ENCODE measurements at places on chromosomes 1 and 21. TPM values are rescaled to one million over a fixed set of nuclear protein-coding genes. Genes with fewer than 3 reads are reported as not detected.

LCE1D gene
- not detected for total RNA-seq

OR2G6 gene
- total RNA-seq = not detected

PTPRC gene
- total RNA-seq = 8.4 TPM

DNA sequence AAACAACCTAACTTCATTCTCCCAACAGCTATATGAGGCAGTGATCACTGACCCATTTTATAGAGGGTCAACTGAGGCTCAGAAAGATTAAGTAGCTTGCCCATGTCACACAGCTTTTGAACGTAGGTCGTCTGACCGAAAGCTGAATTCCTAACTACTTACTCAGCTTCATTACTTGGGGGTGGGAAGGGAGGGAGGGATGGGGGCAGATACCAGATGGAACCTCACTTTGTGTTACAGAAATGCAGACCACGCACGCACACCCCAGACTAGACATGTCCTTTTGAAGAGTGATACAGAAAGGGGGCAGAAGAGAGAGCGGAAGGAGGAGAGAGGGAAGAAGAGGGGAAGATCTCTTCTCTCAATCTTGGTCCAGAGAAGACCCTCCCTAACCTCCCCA is 2.3 kb downstream of the ADGRB2 start:
- peaks cover 33% of the 10 kb centered on the region for H3K27me3 ChIP-seq
- no peak for DNase-seq
- no peak overlapping the region for H3K27ac ChIP-seq
- H3K4me3 ChIP-seq = no peak overlapping the region

DNA sequence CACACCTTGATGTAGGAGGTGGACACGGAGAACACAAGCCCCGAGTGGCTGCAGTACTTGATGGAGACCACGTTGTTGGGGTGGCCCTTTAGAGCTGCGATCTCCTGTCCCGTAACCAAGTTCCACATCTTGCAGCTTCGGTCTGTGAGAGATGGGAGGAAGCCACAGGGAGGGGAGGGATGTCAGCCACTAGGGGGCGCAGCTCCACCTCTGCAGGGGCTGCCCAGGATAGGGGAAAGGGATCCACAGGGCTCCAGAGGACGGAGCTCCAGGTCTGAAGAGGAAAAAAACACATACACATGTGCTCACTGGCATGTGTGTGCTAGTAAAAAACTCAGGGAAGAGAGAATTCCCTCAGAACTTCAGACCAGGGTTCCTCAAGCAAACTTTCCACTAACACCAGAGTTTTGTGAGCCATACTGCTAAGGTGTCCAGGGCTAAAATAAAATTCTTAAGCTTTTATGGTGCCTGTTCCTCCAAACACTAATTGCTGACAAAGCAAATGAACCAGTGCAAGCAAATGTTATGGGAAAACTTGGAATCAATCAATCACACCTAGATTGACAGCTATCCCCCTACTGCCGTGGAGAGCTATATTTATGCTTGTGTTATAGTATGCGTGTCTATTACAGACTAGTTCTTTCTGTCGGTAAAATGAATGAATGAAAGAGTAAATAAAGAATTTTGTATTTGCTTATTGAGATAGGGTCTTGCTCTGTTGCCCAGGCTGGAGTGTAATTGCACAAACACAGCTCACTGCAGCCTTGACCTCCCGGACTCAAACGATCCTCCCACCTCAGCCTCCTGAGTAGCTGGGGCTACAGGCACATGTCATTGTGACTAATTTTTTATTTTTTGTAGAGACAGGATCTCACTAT is 43.7 kb downstream of the KIF21B start:
- no peaks in the 10 kb centered on the region for H3K4me1 ChIP-seq
- H3K27ac ChIP-seq = no peak overlapping the region
- H3K4me3 ChIP-seq = no peak overlapping the region
- H3K27me3 ChIP-seq = no peaks in the 10 kb centered on the region
- DNase-seq = no peak

DNA sequence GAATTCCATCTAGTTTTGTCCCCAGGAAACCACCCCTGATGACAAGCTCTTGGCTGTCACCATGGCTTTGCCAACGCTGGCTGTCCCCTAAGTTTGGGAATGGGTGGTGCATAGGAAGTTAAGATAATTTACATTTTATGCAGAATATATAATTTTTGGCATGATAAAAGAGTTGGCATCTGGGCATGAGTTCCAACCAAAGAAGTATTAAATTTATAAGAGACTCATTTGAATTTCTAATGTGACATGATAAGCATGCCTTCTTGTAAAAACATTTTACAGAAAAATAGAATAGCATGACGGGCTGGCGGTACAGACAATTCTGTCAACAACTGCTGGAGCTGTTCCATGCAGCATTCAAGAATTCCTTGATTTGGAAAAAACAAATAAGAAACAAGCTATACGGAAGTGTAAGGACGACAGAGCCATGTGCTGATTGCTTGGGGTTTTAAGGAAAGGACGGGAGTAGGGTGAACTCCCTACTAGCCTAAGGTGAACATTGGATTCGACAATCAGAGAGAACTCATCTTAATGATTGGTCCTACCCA is 106.8 kb upstream of the C1orf21 start:
- no peak overlapping the region for H3K4me3 ChIP-seq
- no peaks in the 10 kb centered on the region for H3K36me3 ChIP-seq
- H3K4me1 ChIP-seq = peaks cover 16% of the 10 kb centered on the region
- no peak for DNase-seq

CCDC181 gene
- 2.3 TPM for total RNA-seq

C1orf94 gene
- not detected for total RNA-seq

DNA sequence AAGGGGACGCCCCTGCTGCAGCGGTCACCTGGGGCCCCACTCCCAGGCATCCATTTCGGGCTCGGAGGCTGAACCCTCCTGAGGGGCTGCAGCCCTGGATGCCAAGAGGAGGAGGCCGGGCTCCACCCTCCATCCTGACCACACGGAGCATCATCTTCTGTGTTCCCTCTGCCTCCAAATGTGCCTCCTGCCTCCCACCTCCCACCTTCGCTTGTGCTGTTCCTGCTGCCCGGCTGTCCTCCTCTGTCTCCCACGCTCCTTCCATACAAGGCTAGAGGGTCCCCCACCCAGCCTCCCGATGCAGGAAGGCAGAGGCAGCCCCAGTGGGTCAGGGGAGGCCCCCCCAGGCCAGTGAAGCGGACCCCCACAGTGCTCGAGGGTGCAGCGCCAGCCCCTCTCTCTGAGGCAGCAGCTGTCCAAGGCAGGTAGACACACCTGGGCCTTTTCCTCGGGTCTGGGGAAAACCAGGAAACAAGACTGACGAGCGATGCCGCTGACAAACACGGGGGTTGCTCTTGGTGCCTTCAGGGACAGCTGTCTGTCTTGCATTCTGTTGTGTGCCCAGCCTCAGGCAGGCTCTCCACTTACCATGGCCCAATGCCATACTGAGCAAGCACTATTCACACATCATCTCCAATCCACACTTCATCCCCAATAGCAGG is 16.8 kb upstream of the PLEKHG5 start:
- no peaks in the 10 kb centered on the region for H3K27me3 ChIP-seq
- no peaks in the 10 kb centered on the region for H3K4me1 ChIP-seq
- H3K4me3 ChIP-seq = no peak overlapping the region
- H3K27ac ChIP-seq = no peak overlapping the region
- H3K36me3 ChIP-seq = no peaks in the 10 kb centered on the region

DNA sequence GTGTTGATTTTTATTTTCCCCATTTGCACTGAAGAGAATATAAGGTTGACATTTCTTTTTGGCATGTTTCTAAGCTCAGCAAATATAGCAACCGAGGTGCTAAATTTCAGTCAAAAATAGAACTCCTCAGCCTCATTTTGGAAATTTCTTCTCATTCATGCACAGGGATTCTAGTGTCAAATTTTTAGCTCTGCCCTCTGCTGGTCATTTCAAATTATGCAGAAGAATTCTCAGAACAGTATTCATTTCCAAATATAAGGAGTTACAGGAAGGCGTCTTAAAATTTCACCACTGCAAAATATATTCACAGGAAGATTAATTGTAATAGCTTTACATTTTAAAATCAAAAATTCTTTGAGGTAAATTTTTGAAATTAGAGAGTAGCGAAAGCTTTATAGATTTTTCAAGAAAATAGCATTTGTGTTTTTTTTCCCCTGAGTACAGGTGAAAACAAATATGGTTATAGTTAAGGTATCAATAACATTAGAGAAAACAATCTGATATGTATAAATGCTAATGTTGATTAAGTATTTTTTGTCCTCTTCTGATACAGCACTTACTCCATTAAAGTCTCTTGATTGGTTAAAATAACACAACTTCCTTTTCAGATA is 57.9 kb downstream of the FMN2 start:
- no peak for DNase-seq
- no peak overlapping the region for H3K4me3 ChIP-seq
- no peaks in the 10 kb centered on the region for H3K4me1 ChIP-seq
- H3K27me3 ChIP-seq = no peaks in the 10 kb centered on the region

GRCh38 chr1:58591806-58592205 is 14.8 kb upstream of the TACSTD2 start:
- no peak for DNase-seq
- peaks cover 20% of the 10 kb centered on the region for H3K4me1 ChIP-seq
- H3K27me3 ChIP-seq = no peaks in the 10 kb centered on the region
- no peaks in the 10 kb centered on the region for H3K36me3 ChIP-seq

CDCA8 gene
- 0.40 TPM for total RNA-seq

- H3K4me3 ChIP-seq = peak overlapping the region; percentile 17
- H3K27ac ChIP-seq = peak overlapping the region; percentile 59
- H3K27me3 ChIP-seq = no peaks in the 10 kb centered on the region
- DNase-seq = no peak
Observed at GRCh38 chr1:220300442-220301121, 28.3 kb upstream of the RAB3GAP2 start.

DNA sequence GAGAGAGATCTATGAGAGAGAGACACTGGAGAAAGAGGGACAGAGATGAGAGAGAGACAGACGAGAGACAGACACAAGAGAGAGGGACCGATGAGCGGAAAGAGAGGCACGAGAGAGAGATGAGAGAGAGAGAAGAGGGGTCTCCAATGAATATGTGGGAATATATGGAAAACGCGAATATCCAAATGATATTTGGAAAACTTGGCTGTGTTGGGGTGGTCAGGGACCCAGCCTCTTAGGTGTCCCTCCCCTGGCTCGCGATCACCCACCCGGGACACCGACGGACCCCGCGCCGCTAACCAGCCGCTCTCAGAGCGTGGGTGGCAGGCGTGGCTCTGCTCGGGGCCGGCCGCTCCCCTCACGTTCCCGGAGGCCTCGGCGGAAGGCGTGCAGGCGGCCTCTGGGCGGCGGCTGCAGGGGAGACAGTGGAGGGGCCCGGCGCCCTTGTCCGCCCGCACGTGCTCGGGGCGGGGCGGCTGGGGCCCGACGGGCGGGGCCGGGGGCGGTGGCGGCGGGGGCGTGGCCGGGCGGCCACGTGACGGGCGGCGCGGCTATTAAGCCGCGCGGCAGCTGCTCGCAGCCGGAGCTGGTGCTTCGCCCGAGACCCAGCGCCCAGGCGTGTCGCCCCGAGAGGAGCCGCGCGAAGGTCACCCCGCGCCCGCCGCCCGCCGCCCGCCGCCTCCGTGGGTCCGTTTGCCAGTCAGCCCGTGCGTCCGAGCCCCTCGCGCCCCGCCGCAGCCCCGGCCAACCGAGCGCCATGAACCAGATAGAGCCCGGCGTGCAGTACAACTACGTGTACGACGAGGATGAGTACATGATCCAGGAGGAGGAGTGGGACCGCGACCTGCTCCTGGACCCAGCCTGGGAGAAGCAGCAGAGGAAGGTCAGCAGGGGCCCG is at the start of gene ACTN2:
ACTN2 (plus strand) TSS at position 583 of the 898 bp plus-strand sequence; CDS start at position 758, 175 bp downstream.
- no peaks in the 10 kb centered on the region for H3K27me3 ChIP-seq
- DNase-seq = peak; percentile 91
- H3K4me1 ChIP-seq = peaks cover 8% of the 10 kb centered on the region

DNA sequence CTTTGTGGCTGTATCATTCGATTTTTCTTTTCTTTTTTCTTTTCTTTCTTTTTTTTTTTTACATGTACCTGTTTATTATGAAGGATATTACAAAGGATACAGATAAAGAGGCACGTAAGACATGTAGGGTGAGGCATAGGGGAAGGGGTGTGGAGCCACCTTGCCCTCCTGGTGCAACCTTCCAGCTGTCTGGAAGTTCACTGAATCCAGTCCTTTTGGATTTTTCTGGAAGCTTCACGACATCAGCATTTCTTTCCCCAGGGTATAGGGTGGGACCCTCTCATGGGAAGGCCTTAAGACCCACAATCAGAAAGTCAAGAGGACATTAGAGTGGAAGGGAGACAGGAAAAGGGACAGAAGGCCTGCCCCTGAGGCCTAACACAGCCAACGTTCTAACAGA is 30.1 kb upstream of the TGFBR3 start:
- no peaks in the 10 kb centered on the region for H3K36me3 ChIP-seq
- peak; percentile 12 for DNase-seq
- H3K4me1 ChIP-seq = no peaks in the 10 kb centered on the region
- no peak overlapping the region for H3K4me3 ChIP-seq

GRCh38 chr1:207020065-207020708 is 12.4 kb downstream of the C1orf116 start:
- no peak overlapping the region for H3K27ac ChIP-seq
- H3K4me3 ChIP-seq = no peak overlapping the region
- DNase-seq = peak; percentile 89
- H3K27me3 ChIP-seq = no peaks in the 10 kb centered on the region
- H3K36me3 ChIP-seq = no peaks in the 10 kb centered on the region

GRCh38 chr1:188497020-188497419 is 1668.3 kb downstream of the PLA2G4A start:
- H3K27ac ChIP-seq = no peak overlapping the region
- no peak for DNase-seq

CITED4 gene
- total RNA-seq = 10.1 TPM

GJB3 gene
- not detected for total RNA-seq
